ENCODE measurements at places on chromosomes 7 and 10.

- DNase-seq: no peak
Measured at GRCh38 chr10:75910032-75910431, 478.6 kb downstream of the LRMDA start.

GRCh38 chr10:86729677-86730076 lies 26.7 kb upstream of the BMPR1A start:
- DNase-seq: no peak

GRCh38 chr7:14766747-14767146 lies 135.8 kb downstream of the DGKB start:
- no peak for DNase-seq

- DNase-seq: no peak
Measured at GRCh38 chr7:32515890-32516550, 20.7 kb downstream of the AVL9 start.

DNA sequence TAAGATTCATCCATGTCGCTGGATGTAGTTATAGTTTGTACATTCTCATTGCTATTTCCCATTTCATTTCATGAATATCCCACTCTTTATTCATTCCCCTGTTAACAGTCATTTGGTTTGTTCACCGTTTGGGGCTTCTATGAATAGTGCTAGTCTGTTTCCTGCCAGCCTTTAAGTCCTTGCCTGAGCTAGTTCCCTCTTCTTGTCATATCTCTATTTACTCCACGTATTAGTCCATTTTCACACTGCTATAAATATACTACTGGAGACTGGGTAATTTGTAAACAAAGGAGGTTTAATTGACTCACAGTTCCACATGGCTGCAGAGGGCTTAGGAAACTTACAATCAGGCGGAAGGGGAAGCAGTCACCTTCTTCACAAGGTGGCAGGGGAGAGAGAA lies 56.2 kb downstream of the PLCE1 start:
- DNase-seq: no peak

GRCh38 chr7:139186146-139186545 lies 44.9 kb upstream of the UBN2 start:
- DNase-seq: no peak

GRCh38 chr10:101828766-101829551 lies 10.7 kb upstream of the OGA start:
- DNase-seq: no peak

DNA sequence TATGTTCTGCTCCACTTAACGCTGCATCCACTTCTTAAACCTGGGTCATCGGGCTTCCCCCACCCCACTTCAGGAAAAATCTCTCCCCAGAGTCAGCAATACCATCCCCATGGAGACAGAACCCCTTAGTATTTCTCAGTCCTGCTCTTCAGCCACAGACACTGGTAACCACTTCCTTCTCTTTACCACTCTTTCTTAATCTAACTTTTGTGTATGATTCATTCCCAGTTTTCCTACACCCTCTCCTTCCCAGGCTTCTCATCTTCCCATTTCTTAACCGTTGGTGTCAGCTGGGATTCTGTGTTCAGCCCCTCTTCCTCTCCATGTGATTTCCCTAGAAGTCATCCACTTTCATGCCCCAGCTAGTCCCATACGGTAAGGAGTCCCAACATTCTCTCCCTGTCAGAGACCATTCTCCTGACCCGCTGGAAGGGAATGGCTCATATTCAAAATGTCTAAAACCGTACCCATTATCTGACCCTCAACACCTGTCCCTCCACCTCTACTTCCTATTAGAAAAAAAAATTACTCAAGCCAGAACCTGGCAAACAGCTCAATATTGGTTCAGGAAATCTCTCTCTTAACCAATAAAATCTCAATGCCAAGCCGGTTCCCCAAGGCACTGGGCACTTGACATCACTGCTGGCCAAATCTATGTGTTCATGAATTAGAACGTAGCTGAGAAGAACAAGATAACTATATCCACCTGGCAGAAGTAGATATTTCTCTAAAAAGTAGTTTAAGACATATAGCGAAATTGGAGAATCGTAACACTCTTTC lies 89.4 kb downstream of the DGKI start:
- no peak for DNase-seq

- DNase-seq: no peak
Measured at GRCh38 chr10:98457721-98458120, 11.0 kb upstream of the HPS1 start.
